Right kidney (tissue), 9 donors: ENCODE measurements at places on chromosomes 5 and 9.

DNA sequence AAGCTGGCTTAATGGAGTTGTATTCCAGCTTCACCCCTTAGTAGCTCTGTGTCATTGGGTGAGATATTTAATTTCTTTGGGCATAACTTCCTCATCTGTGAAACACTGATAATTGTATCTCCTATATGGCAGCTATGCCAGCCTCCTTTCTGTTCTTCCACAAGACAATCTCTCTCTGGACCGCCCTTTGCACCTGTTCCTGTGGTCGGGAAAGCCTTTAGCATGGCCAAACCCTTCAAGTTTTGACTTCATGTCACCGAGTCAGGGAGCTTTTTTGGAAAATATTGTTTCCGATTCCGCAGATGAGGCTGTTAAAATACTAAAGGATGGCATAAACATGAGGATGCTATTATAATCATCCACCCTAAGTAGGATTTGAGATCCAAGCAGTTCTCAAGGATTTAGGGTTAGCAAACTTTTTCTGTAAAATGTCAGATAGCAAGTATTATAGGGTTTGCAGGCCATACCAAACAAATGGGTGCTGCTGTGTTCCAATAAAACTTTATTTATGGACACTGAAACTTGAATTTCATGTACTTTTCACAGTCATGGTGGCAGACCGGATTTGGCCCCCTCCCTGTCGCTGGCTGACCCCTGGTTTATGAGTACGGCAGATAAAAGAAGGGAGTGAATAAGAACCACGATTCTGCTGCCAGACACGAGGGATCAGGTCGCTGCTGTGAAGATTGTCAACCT, 695 bp upstream of the NDFIP1 start:
- DNase-seq, result no peak

DNA sequence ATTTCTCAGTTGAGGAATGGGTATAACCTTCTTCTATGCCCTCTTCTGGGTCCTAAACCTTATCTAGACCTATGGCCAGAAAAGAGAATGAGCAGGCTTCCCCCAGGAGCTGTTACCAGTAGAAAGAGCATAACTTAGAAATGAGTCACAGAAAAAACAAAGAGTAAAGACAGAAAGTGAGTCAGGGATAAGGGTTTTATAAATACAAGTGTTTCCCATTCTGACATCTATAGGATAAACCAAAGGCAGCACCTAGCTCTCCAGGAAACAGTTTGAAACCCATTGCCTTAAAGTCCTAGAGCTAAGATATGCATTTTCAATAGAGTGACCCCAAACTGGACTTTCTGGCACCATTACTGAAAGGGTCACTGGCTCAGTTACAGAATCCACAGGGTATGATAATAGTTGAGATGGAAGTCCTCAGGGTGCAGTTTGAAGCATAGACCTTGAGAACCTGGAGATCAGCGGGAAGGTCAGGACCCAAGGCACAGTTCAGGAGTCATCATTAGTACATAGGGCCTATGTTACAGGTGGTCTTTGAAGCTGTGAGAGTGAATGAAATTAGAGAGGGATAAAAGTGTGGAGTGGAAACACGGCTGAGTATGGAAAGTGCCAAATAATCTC, 42.7 kb upstream of the LIFR start:
- no peak for DNase-seq

DNA sequence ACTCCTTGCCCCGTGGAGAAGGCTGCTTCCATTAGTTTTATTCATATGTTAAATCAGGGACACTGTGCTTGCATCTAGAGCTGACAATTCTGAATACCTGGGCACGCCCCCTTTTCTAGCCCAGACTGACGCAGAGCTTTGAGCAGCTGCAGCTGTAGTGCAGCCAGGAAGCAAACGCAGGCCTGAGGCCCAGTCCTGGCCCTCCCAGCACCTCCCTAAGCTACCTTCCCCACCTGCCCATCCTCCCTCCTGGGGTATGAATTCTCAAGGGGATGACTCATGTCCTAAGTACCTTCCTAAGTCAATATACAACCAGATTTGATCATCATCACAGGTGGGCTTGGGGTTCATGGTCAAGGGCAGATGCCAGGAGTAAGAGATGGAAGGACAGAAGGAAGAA, 3.5 kb downstream of the PHF19 start:
- DNase-seq, result no peak

- DNase-seq, result no peak
These were observed 41.5 kb downstream of the NIPSNAP3B start for GRCh38 chr9:104805441-104805840.

DNA sequence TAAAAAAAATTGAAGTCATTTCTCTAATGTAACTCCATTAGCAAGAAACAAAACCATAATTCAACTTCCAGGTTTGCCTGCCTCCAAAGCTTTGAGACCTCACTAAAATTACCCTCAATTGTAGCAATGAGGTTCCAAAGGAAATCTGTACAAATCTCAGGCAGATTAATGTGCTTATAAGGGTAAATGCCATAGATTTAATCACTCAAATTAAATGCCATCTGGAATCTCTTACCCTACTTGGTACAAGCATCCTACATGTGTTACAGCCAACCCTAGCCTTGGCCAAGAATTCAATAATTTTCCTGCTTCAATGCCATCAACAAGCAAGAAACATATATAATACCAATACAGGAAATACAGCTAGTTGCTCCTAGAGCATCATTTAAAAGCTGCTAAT, 452.8 kb downstream of the RAB3C start:
- DNase-seq, result no peak

- DNase-seq, result no peak
These were observed 237.2 kb downstream of the CDH12 start for GRCh38 chr5:22615964-22616363.

GRCh38 chr5:67142816-67143215, 53.8 kb downstream of the CD180 start:
- DNase-seq, result no peak

- no peak for DNase-seq
These were observed 60.2 kb downstream of the MLLT3 start for GRCh38 chr9:20562051-20562450.
